ENCODE measurements at places on chromosomes 12 and 14. TPM values are rescaled to one million over a fixed set of nuclear protein-coding genes. Genes with fewer than 3 reads are reported as not detected.

- DNase-seq = no peak
Observed at GRCh38 chr14:63468294-63468693, 74.9 kb downstream of the PPP2R5E start.

DNA sequence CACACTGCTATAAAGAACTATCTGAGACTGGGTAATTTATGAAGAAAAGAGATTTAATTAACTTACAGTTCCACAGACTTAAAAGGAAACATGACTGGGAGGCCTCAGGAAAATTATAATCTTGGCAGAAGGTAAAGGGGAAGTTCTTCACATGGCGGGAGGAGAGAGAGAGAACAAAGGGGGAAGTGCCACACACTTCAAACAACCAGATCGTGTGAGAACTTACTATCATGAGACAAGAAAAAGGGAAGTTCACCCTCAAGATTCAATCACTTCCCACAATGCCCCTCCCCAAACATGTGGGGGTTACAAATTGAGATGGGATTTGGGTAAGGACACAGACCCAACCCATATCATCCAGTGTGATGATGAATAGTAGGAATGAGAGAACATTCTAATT, 366.5 kb downstream of the LRFN5 start:
- DNase-seq = no peak

- DNase-seq = no peak
Observed at GRCh38 chr12:64273527-64274403, 51.7 kb upstream of the KICS2 start.

DNA sequence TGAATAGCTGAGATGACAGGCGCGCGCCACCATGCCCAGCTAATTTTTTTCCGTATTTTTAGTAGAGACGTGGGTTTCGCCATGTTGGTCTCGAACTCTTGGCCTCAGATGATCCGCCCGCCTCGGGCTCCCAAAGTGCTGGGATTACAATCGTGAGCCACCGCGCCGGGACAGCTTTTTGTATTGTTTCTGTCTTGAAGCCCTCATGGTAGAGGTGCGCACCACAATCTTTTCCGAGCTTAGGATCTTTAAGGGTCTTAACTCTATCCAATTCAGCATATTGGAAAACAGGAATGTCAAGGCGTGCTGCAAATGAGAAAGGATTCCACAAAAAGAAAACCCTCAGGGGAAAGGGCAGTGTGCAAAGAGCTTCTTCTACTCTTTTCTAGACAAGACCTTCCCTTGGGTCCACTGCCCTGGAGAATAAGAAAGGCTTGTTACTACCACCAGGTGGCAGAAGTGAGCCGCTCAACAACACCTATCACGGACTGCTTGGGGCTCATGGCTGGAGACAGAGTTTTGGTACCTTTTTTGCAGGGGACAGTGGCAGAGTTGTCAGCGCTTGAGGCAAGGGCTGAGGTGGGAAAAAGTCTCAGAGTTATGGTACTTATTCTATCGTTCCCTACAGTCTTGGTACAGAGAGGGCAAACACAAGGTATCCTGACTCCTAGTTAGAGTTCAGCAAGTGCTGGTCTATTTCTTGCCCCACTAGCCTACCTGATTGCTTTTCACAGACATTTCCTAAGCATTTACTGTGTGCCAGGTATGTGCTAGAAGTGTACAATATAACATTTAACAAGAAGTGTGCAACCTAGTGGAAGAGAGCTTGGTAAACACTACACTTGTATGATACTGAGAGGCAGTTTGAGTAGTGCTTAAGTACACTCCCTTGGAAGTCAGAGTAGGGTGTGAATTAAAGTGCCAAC, 16.4 kb upstream of the SP7 start:
- DNase-seq = peak; percentile 77

GRCh38 chr12:105335856-105336255, 5.4 kb downstream of the C12orf75 start:
- DNase-seq = no peak

DNA sequence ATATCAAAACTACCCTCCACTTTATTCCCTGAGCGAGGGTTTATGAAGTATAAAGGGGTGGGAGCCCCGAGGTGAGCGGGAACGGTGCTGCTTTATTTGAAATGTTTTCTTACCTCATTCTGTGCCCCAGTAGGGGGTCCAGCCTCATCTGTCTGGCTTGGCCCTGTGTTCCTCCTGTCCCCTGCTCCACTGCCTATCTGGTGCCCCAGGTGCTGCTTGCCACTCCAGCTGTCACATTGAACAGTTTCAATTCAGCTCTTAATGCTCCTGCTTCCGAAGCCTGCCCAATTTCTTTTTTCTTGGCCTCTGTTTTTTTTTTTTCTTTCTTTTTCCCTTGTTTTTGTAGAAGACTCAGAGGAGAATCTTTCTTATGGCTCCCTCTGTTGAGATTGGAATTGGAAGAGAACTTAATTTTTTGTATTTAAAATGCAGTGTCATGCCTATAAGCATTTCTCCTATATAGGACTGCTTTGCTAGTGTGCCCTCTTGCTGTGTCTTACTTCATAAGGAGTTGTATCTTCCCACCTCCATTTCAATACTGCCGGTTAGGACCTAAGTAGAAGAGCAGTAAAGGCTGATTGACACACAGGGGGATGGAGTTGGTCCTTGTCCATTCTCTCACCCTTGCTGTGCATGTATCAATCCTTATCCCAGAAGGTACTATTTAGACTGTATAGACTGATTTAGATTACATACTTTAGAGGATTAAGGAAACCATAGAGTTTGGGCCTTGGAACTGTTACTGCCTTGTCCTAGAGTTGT, 2.3 kb downstream of the ATXN7L3B start:
- peak; percentile 1 for DNase-seq

- DNase-seq = no peak
Observed at GRCh38 chr12:16074894-16075293, 163.8 kb downstream of the DERA start.

GRCh38 chr12:56988207-56988739, 18.1 kb downstream of the ZBTB39 start:
- no peak for DNase-seq

DNA sequence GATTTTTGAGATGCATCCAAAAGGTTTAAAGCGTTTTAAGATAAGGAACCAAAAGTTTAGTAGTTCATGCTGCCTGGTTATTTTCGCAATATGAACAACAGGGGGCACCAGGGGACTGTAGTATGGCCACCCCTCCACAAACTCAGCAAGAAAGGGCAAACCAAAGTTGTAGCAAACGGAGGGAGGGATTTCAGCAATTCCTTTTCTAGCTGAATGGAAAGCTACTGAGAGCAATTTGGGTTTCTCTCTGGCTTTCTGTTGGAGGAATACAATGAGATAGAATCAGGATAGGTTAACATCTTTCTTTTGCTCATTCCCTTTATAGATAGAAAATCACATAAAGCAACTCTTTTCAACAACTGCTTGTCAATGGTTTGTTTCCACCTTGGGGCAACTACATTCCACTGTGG, 62.5 kb downstream of the DRAM1 start:
- DNase-seq = peak; percentile 56

- no peak for DNase-seq
Observed at GRCh38 chr12:12749433-12749832, 32.3 kb downstream of the CDKN1B start.

GRCh38 chr12:117830471-117830870, 138.3 kb downstream of the KSR2 start:
- no peak for DNase-seq

DNA sequence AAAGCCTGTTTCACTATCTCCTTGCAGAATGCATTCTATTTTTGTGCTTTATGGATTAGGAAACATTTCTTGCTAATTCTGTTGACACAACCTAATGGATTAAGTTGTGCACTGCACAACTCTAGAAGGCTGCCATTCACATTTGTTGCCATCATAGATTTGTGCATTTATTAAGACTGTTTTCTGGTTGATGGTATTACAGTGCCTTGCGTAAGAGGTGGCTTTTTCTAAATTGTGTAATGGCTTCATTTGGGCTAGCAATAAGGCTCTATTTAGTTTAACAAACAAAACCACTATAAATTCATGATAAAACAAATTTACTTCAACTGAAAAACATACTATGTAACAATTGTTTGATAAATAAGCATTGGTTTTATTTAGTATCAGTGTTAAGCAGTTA, 175.9 kb downstream of the TRHDE start:
- DNase-seq = no peak

DNA sequence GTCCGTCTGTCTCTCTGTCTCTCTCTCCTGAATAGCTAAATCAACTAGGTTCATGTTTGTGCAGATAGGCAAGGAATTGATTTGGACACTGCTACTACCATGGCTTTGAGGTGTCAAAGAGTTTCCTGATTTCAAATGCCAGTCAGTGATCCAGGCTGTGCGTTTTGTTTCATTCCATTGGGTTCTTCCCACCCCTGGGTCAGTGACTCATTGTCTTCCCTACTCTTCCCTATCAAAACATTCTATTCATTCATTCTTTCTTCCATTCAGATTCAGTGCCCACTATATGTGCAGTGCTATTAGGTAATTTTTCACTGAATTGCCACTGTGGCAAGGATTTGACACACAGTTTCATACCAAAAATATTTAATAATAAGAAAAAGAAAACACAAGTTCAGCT, 50.4 kb downstream of the RPH3A start:
- DNase-seq = no peak

GRCh38 chr12:49827401-49828099, 663 bp downstream of the NCKAP5L start:
- DNase-seq = peak; percentile 33

- no peak for DNase-seq
Observed at GRCh38 chr12:120537856-120538220, 3.7 kb downstream of the RNF10 start.

- no peak for DNase-seq
Observed at GRCh38 chr14:60654334-60654821, 5.1 kb upstream of the SIX1 start.

DNA sequence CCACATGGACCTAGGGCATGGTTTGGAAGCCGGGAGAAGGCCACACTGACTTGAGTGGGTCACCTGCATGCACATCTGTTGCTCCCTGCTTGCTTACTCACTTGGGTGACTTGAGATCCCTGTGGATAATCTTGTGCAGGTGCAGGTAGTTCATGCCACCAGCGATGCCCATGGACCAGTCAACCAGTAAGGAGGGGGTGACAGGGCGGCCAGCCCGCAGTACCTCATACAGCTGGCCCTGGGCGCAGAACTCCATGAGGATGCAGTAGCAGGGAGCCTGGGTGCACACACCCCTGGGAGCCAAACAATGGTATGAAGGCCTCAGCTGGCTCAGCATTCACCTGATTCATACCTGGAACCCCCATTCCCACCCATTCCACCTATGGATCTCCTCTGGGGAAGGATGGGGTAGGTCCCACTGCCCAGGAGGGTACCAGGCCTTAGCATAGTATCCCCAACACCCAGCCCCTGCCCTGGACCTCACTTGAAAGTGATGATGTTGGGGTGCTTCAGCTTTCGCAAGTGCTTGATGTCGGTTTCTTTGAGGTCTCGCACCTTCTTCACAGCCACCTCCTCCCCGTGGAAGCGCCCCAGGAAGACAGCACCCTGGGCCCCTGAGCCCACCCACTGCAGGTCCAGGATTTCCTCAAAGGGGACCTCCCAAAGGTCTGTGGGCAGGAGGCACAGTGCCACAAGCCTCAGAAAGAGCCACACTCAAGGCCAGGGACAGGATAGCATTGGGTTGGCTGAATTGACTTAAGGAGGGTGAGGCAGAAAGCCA, 13.1 kb downstream of the MAP3K12 start:
- DNase-seq = no peak

DNA sequence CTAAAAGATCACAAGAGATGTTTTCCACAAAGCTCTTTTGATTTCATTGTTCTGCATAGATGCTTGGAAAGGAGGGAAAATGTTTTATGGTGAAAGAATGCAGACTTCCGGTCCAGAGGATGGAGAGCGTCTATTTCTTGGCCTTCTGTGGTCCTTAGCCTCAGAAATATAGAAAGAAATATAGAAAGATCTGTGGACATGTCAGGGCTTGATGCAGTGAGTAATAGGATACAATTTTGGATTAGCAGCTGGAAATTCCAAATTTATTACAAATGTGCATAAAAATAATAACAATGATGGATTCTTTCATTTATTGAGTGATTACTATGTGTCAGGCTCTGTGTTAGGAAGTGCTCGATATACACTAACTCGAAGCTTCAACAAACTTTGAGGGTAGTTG, 20.2 kb downstream of the AKAP6 start:
- DNase-seq = no peak

DNA sequence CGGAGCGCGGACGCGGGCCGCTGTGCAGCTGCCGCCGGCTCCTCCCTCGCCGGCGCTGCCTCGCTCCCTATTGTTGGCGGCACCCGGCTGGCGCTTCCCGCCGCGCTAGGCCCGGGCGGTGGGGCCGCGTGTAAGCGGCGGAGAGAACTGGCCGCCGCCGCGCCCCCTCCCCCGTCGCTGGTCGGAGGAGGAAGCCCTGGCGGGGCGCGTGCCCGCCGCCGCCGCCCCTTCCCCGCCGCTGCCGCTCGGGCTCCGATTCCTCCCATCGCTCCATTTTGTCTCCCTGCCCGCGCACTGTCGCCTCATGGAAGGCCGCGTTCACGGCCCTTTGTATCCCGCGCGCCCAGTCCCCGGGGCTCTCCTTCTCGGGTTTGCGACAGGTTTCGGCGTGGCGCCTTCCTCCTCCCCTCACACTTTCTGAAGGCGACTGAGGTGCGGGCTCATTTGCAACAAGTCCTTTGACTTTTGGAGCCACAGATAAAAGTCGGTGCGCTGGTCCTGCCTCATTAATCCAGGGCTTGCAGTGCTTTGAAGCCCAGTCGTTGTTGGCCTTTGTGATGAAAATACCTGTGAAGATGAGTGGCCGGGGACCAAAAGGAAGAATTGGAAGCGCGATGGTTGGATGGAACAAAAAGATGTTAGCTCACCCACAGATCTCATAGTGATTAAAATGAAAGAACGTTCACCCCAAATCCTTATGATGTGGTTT, 707 bp downstream of the CPSF6 start:
- DNase-seq = peak; percentile 55

DNA sequence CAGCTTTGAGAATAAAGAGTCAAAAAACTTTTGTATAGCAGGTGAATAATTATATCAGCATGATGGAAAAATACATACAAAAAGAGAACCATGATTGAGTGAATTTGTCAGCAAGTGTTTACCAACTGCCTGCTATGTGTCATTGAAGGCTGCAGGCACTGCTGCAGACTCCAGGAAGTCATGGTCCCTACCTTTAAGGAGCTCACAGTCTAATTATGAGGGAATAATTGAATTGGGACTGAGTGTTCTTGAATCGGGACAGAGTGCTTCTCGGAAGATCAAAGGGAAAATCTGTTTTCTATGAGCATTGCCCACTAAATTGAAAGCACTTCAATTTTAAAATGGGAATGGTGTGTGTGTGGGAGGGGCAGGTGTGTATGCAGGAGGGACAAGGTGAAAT, 9.5 kb downstream of the OR10AD1 start:
- DNase-seq = no peak

C12orf42 gene
- 6.3 TPM for polyA plus RNA-seq

NGB gene
- polyA plus RNA-seq = not detected

GALNT8 gene
- 0.06 TPM for polyA plus RNA-seq

SERPINA10 gene
- polyA plus RNA-seq = not detected

BCAT1 gene
- polyA plus RNA-seq = 0.71 TPM

MYH7 gene
- polyA plus RNA-seq = not detected

GARIN6 gene
- not detected for polyA plus RNA-seq

FGF23 gene
- polyA plus RNA-seq = not detected

HOXC4 gene
- polyA plus RNA-seq = not detected

HCAR1 gene
- polyA plus RNA-seq = not detected
